ENCODE measurements at places on chromosomes 16 and 17. TPM values are rescaled to one million over a fixed set of nuclear protein-coding genes. Genes with fewer than 3 reads are reported as not detected.
A peak's percentile ranks its signal among the peaks of the same experiment; 100 is the strongest.

The KRT33A gene
- not detected for total RNA-seq

The KRT17 gene
- 80.8 TPM for total RNA-seq

The SMIM36 gene
- total RNA-seq, result not detected

DNA sequence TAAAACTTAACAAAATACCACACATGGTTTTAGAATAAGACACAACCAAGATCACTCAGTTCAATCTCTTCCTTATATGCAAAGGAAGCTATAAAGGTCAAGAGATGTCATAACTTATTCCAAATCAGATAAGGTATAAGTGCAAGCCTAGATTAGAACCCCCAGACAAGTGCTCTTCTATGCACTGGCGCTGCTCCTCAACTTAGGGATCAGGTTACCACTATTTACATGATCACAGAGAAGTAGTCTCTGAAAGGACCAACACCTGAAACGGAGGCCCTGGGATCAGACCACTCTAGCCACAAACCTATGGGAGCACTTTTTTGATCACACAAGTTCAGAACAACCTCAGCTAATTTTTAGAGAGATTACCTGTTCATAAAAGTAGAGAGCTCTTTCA lies 16.6 kb downstream of the COPS3 start:
- no peak for DNase-seq

DNA sequence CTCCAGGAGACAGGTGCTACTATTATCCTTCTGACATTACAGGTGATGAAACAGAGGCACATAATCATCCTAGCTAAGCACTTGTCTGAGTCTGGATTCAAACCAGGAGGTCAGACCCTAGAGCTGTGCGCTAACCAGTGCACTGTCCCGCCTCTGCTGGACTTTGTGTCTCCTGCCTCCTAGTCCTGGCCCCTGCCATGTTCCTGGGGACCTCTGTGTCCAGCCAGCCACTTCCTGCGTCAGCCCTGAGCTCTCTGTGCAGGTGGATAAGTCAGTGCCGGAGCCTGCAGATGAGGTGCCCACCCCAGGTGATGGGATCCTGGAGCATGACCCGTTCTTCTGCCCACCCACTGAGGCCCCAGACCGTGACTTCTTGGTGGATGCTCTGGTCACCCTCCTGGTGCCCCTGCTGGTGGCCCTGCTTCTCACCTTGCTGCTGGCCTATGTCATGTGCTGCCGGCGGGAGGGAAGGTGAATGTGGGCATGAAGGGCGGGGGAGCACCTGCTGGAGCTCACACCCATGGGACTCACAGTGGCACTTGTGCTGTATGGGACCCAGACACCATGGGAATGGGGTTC lies 4.2 kb downstream of the SGCA start:
- no peak for DNase-seq

DNA sequence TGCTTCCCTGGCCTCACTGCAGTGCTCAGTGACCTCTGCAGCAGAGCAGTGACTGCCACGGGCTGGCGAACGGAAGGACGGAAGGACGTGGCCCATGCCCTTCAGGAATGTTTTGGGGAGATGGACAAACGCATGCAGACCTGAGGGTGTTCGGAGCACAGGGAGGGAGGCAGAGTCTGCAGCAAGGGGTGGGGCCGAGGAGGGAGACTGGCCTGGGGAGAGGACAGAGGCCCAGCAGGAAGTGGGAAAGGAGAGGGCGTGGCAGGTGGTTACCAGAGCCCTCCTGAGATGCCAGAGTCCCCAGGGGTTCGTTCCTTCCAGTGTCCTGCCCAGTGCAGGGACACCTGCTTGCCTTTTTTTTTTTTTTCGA lies 21.9 kb downstream of the ADORA2B start:
- DNase-seq, result peak; percentile 92

The CPHXL2 gene
- total RNA-seq, result not detected

DNA sequence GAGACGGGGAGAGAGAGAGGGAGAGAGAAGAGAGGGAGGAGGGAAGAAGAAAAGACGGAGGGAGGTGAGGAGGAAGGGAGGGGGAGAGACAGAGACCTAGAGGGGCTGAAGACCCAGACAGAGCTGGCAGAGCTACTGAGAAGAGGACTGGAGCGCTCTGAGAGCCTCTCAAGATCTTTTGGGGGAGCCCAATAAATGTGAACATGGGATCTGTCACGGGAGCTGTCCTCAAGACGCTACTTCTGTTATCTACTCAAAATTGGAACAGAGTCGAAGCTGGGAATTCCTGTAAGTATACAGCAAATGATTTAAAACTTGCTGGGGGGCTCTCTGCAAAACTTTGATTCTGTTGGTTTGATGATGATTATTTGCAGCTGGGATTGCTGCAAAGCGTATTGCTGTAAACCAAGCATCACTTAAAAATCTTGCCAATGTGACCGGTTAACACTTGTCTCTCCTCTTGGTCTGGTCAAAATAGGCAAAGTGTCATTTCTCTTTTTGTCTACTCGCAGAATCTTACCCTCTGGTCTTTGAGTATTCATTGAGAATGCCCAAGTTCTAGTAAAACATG lies 344 bp downstream of the CNTNAP4 start:
- no peak for DNase-seq

DNA sequence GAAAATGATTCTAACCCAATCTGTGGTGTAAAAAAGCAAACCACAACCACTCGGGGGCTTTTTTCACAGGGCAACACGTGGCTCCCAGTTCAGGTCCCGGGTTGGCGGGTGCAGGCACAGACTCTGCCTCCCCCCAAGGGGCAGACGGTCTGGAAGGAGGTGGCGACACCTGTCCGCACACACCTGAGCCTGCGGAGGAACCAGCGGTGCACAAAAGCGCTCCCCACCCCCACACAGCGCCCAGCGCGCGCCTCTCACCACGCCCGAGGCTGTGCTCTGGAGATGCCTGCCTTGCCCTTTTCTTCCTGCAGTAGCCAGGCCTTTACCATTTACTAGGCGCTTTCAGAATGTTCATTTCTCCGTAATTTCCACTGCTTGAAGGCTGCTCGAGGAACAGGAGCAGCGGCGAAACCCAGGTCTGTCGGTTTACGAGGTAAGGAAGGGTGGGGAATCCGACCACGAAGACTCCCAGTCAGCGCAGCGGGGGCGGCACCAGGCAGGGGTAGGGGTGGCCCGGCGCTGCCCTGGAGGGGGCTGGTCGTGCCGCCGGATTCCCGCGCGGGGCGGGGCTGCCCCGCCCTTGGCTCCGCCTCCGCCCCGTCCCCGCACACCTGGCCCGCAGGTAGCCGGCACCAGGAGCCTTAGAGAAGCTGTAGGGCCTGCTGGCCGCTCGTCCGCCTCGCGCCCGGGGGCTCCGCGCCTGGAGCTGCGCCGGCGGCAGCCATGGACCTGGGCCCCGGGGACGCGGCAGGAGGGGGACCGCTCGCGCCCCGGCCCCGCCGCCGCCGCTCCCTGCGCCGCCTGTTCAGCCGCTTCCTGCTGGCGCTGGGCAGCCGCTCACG lies at the start of gene USP43:
USP43 (plus strand) TSS at position 608 of the 842 bp plus-strand sequence; CDS start at position 724, 116 bp downstream.
- peak; percentile 59 for DNase-seq

GRCh38 chr17:73724990-73725389 lies 80.7 kb upstream of the SDK2 start:
- DNase-seq, result no peak

The ALOXE3 gene
- total RNA-seq, result 0.70 TPM

GRCh38 chr17:60863892-60864707 lies 186.4 kb downstream of the BCAS3 start:
- no peak for DNase-seq

DNA sequence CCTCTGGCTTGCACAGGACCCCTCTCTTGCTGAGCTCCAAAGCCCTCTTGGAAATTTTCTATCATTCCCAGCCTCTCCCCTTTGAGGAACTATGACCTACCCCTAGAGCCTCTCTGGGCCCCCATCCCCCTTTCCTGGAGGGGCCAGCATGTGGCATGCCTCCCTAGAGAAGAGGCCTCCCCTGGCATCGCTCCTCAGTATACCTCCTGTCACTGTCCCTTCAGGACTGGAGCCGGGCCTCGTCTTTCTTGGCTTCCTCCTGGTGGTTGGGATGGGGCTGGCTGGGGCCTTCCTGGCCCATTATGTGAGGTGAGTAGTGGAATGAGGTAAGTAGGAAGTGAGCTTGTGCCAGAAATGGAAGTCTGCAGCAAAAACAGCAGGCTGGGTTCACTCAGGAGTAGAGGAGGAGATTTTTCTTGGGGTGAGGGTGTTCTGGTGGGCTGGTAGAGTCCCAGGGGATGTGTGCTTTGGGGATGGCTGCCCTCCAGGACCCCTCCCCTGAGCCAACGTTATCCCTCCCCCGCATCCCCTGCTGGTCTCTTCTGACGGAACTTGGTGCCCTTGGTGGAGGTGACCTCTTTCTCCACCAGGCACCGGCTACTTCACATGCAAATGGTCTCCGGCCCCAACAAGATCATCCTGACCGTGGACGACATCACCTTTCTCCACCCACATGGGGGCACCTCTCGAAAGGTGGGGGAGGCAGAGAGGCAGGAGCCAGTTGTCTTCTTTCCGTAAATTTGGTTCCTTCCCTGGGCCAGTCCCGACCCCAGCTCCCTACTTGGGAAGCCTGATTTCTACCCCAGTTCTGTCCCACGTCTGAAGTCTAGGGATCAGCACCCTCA lies 4.6 kb downstream of the GUCY2D start:
- DNase-seq, result no peak

DNA sequence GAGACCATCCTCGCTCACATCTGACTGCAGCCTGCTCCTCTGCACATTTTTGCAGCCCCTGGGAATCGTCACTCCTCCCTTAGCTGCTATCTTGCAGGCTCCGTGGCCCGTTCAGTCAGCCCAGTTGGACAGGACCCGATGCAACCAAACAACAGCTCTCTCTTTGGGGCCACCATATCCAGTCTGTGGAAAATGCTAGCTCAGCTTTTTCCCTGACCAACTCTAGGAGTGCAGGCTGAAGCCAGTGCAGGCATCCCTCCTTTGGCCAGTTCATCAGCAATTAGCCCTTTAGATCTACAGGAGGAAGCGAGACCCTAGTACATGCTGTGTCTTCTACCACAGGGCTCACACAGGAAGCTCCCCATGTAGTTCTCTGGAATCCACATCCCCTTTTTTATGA lies 182.1 kb downstream of the HS3ST3A1 start:
- no peak for DNase-seq

- no peak for DNase-seq
Measured at GRCh38 chr16:2776500-2777139, 460 bp downstream of the ELOB start.

DNA sequence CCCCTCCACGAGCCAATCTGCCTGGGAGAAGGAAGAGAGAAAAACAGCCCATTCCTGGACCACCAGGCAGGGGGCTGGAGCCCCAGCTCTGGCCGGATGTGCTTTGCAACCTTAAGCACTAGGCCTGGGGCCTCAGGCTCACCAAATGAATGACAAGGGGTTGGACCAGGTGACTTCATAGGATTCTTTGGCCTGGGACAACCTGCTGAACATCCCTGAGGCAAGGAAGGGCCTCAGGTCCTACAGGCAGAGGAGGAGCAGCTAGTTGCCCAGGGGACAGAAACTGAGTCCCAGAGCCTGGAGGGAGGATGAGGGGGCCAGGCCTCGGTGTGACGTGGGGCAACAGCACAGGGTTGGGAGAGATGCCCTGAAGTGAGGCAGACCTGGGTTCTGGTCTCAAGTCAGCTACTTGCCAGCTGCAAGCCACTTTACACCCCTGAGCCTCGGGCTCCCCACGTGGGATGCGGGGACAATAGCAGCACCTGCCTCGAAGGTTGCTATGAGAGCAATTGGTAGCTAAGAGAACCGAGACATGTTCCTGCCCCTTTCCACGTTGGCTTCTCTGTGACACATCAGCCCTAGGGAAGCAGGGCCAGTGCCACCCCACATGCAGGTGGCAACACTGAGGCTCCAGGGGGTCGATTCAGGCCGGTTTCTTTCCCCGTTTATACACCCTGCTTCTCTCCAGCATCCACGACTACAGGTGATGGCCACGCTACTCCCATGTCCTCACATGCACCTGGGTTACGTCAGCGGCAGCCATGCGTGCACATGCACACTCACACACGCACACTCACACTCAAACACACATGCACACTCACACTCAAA lies 42.6 kb downstream of the CFAP20 start:
- DNase-seq, result no peak

DNA sequence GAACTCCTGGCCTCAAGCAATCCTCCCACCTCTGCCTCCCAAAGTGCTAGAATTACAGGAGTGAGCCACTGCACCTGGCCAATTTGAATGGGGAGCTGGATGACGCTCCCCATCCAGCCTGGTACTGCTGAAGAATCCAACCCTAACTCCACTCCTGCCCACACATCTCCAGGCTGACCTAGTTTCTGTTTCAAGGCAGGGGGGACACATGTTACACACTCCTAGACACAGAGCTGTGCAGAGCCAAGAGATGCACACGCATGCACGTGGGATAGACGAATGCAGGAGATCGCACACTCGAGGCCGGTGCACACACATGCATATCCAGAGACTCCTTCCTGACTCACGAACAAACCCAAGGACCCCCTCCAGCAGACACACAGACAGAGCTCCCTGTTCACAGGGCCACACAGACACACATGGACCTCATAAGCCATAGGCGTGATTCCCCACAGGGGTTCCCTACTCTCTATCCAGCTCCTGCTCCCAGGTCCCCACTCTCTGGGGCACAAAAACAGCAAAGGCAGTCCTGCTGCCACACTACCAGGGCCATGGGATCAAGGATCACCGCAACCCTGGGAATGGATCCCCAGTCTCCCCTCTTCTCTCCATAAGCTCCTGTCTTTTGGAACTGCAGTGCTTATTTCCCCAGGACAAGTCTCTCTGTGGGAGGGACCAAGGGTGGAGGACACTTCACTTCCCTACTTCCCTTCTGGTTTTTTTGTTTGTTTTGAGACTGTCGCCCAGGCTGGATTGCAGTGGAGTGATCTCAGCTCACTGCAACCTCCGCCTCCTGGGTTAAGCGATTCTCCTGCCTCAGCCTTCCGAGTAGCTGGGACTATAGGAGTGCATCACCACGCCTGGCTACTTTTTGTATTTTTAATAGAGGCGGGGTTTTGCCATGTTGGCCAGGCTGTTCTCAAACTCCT lies 14.4 kb downstream of the EPOP start:
- DNase-seq, result no peak

- no peak for DNase-seq
Measured at GRCh38 chr17:17682737-17683680, 1.8 kb downstream of the RAI1 start.

GRCh38 chr17:82882715-82883418 lies 43.0 kb upstream of the ZNF750 start:
- no peak for DNase-seq

The GPR139 gene
- total RNA-seq, result not detected

The KRTAP4-8 gene
- total RNA-seq, result not detected

The C17orf113 gene
- total RNA-seq, result 3.7 TPM

DNA sequence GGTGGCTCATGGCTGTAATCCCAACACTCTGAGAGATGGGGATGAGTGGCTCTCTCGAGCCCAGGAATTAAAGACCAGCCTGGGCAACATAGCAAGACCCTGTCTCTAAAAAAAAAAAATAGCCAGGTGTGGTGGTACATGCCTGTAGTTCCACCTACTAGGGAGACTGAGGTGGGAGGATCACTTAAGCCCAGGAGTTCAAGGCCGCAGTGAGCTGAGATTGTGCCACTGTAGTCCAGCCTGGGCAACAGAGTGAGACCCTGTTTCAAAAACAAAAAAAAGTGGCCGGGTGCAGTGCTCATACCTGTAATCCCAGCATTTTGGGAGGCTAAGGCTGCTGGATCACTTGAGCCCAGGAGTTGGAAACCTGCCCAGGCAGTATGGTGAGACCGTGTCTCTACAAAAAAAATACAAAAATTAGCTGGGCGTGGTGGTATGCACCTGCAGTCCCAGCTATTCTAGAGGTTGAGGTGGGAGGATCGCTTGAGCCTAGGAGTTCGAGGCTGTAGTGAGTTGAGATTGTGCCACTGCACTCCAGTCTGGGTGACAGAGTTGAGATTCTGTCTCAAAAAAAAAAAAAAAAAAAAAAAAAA lies 3.0 kb downstream of the C16orf54 start:
- no peak for DNase-seq

- DNase-seq, result no peak
Measured at GRCh38 chr16:29310852-29311314, 95.6 kb downstream of the NPIPB11 start.

The IFI35 gene
- 22.1 TPM for total RNA-seq

The NGFR gene
- not detected for total RNA-seq

Measured in PC-9 (cell line).